Astrocyte of the hippocampus (primary cell): ENCODE measurements at places on chromosomes 5 and 9.
A peak's percentile ranks its signal among the peaks of the same experiment; 100 is the strongest.

DNA sequence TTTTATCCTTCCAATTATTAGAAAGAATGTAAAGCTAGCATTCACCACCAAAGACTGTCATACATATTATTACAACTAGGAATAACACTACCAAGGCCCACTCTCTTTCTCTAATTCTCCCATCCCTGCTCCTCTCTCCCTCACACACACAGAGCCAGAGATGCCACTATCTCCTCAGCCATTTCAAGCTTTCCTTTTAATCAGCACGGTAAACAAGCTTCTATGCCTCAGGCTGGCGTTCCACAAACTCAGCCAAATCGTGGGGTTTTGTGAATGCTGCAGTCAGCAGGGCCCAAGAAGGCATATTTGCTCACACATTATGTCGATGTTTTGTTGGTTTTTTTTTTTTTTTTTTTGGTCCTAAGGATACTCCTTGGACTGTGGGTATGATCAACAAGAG, 979.9 kb upstream of the DMAC1 start:
- no peak for DNase-seq

- no peak for DNase-seq
Observed at GRCh38 chr9:69455311-69455710, 130.3 kb downstream of the ENTREP1 start.

DNA sequence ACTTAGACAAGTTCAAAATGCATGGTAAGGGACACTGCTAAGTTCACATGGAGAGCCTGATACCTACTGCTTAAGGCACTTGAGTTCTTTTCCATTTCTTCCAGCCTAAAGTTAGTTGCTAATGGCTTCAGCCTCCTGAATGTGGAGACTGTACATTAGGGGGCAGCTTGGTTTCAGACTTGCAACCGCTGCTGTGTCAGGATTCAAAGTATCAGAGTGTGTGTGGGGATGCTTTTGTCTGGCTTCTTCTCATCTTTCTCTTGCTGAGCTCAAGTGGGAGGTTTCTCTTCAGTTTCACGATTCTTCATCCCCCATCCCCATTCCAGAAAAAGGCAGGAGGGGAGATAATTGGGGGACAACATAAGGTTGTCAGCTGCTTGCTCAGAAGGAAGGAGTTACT, 49.4 kb downstream of the ATP10B start:
- DNase-seq = peak; percentile 5

- DNase-seq = no peak
Observed at GRCh38 chr9:7289773-7290172, 509.8 kb downstream of the DMAC1 start.

- DNase-seq = no peak
Observed at GRCh38 chr5:142837081-142837725, 67.0 kb downstream of the ARHGAP26 start.

DNA sequence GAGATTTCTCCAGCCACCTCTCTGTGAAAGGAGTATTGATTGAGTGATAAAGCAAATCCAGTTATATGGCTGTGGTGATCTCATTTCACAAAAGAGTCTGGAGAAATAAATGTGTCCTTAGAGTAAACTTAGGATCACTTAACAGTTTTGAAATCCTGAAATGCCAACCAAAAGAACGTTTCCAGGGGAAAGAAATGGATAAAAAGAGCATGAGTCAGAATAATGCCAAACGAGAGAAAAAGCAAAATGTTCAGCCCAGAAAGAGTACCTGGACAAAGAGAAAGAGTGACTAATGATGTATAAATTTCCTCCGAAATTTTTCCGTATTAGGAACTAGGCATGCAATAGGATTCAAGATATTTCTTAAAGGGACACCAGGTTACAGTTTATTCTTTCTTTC, 463.1 kb upstream of the CDH10 start:
- DNase-seq = peak; percentile 69
